C1 segment of cervical spinal cord (tissue), 14 donors: ENCODE measurements at places on chromosomes 2 and 18.

GRCh38 chr18:51235009-51235789 lies 37.7 kb upstream of the MEX3C start:
- no peak for DNase-seq

- DNase-seq: no peak
Observed at GRCh38 chr2:111053825-111054515, 66.7 kb upstream of the BCL2L11 start.

DNA sequence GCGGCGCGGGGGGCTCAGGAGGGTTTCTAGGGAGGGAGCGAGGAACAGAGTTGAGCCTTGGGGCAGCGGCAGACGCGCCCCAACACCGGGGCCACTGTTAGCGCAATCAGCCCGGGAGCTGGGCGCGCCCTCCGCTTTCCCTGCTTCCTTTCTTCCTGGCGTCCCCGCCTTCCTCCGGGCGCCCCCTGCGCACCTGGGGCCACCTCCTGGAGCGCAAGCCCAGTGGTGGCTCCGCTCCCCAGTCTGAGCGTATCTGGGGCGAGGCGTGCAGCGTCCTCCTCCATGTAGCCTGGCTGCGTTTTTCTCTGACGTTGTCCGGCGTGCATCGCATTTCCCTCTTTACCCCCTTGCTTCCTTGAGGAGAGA lies 5.2 kb downstream of the PROC start:
- DNase-seq: no peak

- no peak for DNase-seq
Observed at GRCh38 chr18:7592305-7593071, 25.4 kb downstream of the PTPRM start.

DNA sequence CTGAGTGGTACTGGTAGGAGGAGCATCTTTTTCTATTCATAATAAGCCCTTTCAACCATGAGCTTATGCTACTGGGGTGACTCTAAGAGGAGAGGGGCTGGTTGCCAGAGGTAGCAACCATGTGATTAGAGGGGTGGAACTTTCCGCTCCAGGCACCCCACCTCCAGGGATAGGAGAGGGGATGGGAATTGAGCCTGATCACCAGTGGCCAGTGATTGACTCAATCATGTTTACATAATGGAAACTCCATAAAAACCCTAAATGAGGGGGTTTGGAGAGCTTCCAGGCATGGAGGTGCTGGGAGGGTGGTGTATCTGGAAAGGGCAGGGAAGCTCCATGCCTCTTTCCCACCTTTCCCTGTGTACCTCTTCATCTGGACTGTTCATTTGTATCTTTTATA lies 46.6 kb upstream of the RHOB start:
- DNase-seq: no peak
